ENCODE measurements at places on chromosomes 7 and 10. TPM values are rescaled to one million over a fixed set of nuclear protein-coding genes. Genes with fewer than 3 reads are reported as not detected.
A peak's percentile ranks its signal among the peaks of the same experiment; 100 is the strongest.

PTPRZ1 gene
- 3.0 TPM for total RNA-seq

DYDC2 gene
- not detected for total RNA-seq

DNA sequence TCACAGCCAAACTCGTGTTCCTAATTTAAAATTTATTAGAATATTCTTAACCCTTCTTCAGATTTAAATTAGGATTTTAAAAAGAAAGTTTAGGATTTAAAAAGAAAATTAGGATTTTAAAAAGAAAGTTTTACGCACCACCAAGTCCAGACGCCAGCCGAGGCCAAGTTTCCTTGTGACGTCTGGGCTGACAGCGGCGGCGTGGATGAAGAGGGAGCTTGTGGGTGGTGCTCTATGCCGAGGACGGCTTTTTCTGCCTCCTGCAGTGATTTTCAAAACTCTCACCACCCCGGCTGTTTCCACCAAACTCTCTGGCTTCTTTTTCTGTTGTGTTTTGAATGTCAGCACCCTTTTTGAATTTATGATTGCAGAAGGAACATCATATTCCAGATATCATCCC lies 252.9 kb downstream of the DNAJB6 start:
- DNase-seq = peak; percentile 68

DNA sequence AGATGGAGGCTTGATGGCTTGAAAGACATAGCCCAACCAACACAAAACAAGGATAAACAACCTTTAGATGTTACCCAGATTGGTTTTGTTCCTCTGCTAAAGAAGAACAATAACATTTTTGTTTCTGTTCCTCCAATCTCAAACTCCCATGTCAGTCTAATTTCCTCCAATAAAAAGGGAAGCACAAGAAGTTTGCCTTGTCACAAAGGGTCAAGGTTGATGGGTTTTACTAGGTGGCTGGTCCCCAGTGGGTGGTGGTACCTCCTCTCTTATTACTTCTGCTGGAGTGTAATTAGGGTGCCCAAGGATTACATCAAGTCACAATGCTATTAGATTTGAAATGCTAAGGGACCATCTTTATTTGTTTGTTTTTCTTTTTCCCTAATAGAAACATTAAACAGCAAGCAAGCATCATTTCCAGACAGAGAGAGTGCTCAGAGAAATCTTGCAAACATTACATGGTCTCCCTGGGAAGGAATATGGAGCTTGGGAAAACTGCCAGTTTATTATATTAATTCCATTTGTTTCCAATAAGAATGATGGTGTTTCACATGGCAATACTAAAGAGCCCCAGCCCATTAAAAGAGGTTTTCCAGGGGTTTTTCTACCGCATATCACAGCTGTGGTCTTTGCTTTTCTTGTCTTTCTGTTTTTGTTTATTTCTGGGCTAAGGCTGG lies 78.3 kb upstream of the AOAH start:
- DNase-seq = no peak

- DNase-seq = no peak
These were observed 182.4 kb downstream of the PTEN start for GRCh38 chr10:88045656-88046415.

- DNase-seq = no peak
These were observed 47.7 kb downstream of the CHN2 start for GRCh38 chr7:29242265-29242664.

DNA sequence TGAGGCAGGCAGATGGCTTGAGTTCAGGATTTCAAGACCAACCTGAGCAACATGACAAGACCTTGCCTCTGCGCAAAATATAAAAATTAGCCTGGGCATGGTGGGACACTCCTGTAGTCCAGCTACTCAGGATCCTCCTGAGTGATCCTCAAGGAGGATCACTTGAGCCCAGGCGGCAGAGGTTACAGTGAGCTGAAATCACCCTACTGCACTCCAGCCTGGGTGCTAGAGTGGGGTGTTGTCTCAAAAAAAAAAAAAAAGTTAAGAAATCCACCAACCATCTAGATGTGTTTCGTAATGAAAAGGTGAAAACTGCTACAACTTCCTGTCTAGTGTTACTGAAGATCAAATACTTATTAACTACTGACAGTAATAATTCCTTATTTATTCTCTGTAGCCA lies 8.1 kb downstream of the GLCCI1 start:
- DNase-seq = no peak

- no peak for DNase-seq
These were observed 16.6 kb downstream of the MEIG1 start for GRCh38 chr10:14975672-14976273.

DNA sequence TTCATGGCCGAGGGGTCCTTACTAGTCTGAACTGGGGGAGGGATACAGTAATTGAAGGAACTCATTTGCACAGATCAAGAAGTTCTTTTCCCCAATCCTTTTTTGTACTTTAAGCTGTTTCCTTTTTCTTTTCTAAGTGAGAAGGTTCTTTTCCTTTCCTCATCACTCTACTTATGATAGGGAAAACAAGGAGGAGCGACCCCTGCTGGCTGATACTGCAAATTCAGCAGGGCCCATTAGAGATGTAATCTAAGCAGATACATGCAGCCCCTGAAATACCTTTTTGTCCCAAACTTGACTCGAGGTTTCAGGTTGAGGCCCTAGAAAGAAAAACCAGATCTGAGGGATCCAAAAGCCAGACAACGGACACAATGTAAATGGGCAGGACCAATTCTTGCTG lies 305.5 kb downstream of the DNAJB9 start:
- no peak for DNase-seq

Measured in right atrium auricular region (tissue), 2 donors.